NCI-H1436 treated with DMSO at 0.1 percent for 48 hours (cell line): ENCODE measurements at places on chromosomes 13 and 19.

DNA sequence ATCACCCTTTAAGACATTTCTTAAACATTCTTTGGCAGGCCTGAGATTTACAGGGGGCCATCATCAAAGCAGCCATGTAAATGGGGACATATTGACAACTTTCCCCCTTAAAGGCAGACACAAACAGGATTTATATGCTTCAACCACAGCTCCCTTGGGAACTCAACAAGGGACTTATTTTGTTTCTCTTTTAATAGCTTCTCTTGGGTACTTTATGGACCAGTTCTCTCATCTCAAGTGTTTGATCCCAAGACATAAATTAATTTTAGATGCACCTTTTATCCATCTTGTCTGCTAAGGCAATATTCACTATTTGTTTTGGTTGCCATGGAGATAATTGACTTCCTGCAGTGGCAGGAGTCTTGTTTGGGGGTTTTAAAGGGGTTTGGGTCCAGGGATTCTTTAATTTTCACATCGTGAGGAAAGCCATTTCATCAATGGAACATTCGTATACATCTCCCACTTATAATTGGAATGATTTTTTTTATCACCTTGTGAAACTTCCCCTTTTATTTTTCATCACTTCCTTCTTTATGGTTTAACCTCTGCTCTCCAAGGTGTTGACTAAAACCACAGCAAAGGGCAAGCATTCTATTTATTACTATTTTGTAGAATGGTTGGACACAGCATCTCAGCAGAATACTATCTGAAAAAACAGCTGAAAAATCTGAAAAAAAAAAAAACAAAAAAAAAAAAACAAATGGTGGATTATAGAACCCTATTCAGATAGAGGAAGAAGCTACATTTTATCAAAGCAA, 726.0 kb downstream of the DIAPH3 start:
- no peak for DNase-seq

DNA sequence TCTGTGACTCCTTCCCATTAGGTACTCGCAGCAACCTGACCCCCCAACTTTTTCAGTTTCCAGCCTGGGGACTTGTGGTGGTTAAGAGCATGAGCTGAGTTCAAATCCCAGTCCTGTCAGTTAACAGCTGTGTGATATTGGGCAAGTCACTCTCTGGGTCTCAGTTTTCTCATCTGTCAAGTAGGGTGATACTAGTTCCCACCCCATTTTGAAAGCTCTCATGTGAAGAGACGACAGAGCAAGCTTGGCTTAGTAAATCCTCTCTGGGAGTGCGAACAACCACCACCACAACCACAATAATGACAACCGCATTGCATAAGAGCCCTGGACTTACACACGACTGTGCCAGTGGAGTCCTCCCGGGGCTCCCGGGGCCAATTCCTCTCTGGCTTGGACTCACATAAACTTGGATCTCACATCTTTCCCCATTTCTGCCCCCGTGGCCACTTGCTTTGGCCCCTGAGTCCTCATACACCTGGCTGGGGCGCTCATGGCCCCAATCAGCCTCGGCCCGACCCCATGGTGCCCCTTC, 454 bp downstream of the BLVRB start:
- DNase-seq = no peak

GRCh38 chr13:85091631-85092234, 707.5 kb downstream of the SLITRK6 start:
- DNase-seq = no peak

DNA sequence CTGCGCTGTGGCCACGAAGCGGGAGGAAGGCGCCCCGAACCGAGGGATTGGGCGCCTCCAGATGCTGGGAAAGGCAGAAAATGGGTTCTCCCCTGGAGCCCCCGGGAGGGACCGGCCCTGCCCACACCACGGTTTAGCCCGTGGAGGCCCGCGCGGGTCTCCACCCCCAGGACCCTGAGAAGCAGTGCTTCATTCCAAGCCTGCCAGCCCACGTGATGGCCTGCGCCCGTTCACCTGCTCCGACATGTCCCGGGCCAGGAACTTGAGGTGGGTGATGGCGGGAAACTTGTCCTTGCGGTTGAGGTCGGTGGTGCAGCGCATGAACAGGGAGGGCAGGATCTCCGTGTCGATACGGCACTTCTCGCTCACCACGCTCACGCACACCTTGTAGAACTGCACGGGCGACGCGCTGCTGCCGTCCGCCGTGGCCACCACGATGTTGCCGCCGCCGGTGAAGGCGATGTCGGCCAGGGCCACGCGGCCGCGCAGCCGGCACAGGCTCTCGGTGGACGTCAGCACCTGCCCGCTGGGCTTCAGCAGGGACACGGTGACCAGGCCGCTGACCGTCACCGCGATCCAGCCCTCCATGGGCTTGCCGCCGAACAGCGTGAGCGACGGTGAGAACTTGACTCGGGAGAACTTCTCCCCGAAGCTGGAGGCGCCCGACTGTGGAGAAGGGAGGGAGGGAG, 7.3 kb downstream of the MED16 start:
- no peak for DNase-seq

DNA sequence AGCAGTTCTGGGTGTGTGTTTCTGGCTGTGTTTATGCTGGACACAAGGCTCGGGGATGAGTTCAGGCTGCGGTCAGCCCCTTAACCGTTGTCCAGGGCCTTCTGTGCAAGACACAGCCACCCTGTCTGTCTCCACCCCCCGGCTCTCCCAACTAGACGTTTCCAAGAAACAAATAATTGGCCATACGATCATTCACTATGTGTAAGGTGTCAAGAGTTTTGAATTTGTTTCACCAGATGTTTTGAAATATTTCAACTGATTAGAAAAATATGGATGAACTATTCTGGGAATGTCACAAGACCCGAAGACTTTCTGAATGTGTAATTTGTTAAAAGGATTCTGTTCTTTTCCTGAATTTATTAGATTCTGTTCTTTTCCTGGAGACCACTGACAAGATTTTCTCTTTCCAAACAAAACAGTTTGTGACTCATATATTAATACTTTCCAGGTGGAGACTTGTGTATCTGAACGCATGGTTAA, 318.2 kb downstream of the MYO16 start:
- no peak for DNase-seq

DNA sequence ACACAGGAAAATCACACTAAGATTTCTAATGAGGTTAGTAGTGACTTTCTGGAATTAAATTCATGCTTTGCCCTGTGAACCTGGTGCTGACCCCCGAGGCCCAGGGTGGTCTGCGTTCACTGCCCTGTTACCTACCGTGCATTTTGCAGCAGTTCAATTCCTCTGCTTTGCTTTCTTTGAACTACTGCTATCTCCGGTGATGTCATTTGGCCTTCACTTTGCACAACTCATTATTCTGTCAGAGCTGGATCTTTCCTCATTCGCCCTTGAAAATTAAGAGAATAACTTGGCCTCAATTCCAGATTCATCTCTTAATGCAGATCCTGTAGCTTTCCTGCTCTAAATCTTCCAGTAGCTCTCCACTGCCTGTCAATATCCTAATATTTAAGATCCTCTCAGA, 8.8 kb upstream of the LRRC63 start:
- DNase-seq = no peak

- DNase-seq = no peak
These were observed 41.6 kb downstream of the NDFIP2 start for GRCh38 chr13:79522583-79522982.
